HFFc6 (cell line): ENCODE measurements at places on chromosomes 3 and 15. TPM values are rescaled to one million over a fixed set of nuclear protein-coding genes. Genes with fewer than 3 reads are reported as not detected.

- no peaks in the 10 kb centered on the region for H3K36me3 ChIP-seq
- no peaks in the 10 kb centered on the region for H3K4me1 ChIP-seq
- peaks cover 22% of the 10 kb centered on the region for H3K27me3 ChIP-seq
Observed at GRCh38 chr3:183217548-183218332, 35.3 kb upstream of the B3GNT5 start.

DNA sequence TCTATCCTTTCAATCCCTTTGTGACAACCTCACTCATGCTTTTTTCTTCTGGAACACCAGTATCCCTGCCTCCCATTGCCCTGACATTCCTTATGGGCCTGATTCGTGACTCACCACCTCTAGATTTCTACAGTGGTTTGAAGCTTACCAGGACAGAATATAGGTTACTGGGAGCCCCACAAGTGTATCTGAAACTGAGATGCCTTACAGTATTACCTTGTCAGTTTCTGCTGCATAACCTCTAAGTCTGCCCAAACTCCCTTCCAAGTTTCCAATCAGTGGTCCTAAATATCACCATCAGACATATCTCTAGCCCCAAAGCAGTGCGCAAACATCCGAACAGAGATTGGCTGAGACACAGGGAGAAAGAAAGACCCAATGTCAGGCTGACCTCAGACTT lies 5.6 kb downstream of the CPB1 start:
- no peak for DNase-seq
- H3K36me3 ChIP-seq = no peaks in the 10 kb centered on the region
- H3K27ac ChIP-seq = no peak overlapping the region
- H3K4me1 ChIP-seq = no peaks in the 10 kb centered on the region

DNA sequence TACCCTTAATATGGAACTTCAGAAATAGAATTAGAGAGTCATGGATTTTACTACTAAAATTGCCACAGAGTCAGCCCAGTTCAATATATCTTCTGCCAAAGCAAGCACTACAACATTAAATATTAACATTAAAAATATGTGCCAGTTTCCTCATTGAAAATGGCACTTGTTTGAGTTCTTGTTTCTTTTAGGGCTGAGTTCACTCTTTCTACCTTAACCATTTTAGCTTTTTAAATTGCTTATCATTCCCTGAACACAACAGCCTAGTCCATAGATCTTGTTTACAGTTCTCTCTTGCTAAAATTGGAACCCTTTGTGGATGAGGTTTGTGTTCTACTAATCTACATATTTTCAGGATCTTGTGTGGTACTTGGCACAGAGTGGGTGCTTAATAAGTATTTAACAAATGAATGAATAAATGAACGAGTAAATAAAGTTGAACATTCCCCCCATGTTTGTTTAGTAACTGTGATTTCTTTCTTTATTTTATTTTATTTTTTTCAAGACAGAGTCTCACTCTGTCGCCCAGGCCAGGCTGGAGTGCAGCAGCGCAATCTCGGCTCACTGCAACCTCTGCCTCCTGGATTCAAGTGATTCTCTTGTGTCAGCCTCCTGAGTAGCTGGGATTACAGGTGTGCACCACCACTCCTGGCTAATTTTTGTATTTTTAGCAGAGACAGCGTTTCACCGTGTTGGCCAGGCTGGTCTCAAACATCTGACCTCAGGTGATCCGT lies 46.0 kb upstream of the SLC7A14 start:
- DNase-seq = no peak
- no peaks in the 10 kb centered on the region for H3K36me3 ChIP-seq
- no peak overlapping the region for H3K4me3 ChIP-seq
- no peak overlapping the region for H3K27ac ChIP-seq
- H3K27me3 ChIP-seq = peaks cover 2% of the 10 kb centered on the region; the same call in 1 of the 2 replicates

GRCh38 chr3:27312044-27312668 lies 57.0 kb downstream of the NEK10 start:
- H3K4me3 ChIP-seq = peak overlapping the region; percentile 78
- H3K27me3 ChIP-seq = peaks cover 3% of the 10 kb centered on the region; the same call in 1 of the 2 replicates

DNA sequence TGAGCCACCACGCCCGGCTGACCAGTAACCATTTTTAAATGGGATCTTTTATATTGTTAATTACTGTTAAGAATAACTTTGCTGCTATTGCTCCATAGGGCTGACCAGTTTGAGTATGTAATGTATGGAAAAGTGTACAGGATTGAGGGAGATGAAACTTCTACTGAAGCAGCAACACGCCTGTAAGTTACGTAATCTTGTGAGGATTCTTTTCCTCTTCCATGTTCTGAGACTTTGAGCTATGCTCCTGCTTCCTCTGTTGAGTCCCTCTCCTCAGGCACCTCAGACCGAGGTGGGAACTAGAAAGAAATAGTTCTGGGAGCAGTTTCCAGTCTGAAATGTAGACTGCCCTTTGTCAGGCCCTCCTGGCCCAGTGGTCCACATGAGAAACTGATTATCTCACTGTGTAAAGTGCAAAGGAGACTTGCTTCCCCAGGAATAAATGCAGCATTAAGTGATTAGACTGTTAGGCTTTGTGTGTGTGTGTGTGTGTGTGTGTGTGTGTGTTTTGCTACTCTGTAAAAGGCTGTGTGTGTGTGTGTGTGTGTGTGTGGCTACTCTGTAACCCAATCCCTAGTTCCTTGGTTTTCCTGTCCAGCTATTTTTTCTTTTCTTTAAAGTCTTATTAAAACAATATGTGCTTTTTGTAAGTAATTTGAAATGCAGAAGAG lies 5.2 kb downstream of the POLR2H start:
- H3K36me3 ChIP-seq = peaks cover 39% of the 10 kb centered on the region
- peaks cover 6% of the 10 kb centered on the region for H3K27me3 ChIP-seq
- H3K27ac ChIP-seq = peak overlapping the region; percentile 71
- no peak for DNase-seq

- H3K27me3 ChIP-seq = peaks cover 41% of the 10 kb centered on the region
- H3K4me1 ChIP-seq = no peaks in the 10 kb centered on the region
- no peak for DNase-seq
- H3K27ac ChIP-seq = no peak overlapping the region
- H3K36me3 ChIP-seq = no peaks in the 10 kb centered on the region
Observed at GRCh38 chr3:38657369-38657768, 7.9 kb upstream of the SCN5A start.

MYL3 gene
- not detected in 3 replicates for total RNA-seq

XYLB gene
- total RNA-seq = 5.3 to 6.9 TPM (median 6.0 TPM) in 3 replicates
